ENCODE measurements at places on chromosomes 12 and 14. TPM values are rescaled to one million over a fixed set of nuclear protein-coding genes. Genes with fewer than 3 reads are reported as not detected.

The SYT1 gene
- total RNA-seq: 5.2 TPM

The TSPAN19 gene
- total RNA-seq: not detected

The C12orf50 gene
- total RNA-seq: not detected

The SLCO1B3 gene
- not detected for total RNA-seq

The CSRP2 gene
- 23.4 TPM for total RNA-seq

The CLMN gene
- 0.14 TPM for total RNA-seq

The ACAD10 gene
- total RNA-seq: 23.9 TPM

The NID2 gene
- total RNA-seq: 237 TPM

The KCNC2 gene
- not detected for total RNA-seq
